ENCODE measurements at places on chromosomes 12 and 14.
A peak's percentile ranks its signal among the peaks of the same experiment; 100 is the strongest.

DNA sequence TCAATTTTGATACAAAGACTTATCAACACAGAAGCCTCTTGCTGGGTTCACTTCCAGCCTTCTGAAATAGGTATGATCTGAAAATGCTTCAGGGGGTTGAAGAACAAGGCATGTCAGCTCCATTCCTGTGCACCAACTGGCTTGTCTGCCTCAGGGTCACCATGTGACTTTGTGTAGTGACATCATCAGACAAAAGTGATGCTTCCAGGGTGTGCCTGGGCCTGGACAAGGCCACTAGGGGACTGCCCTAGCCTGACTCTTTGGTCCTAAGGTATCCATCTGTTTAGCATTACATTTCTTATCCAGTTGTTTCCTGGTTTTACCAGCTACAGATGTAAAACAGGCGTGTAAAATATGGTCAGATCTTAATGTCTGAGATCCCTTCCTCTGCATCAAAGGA, 155.6 kb downstream of the CAND1 start:
- DNase-seq = no peak

DNA sequence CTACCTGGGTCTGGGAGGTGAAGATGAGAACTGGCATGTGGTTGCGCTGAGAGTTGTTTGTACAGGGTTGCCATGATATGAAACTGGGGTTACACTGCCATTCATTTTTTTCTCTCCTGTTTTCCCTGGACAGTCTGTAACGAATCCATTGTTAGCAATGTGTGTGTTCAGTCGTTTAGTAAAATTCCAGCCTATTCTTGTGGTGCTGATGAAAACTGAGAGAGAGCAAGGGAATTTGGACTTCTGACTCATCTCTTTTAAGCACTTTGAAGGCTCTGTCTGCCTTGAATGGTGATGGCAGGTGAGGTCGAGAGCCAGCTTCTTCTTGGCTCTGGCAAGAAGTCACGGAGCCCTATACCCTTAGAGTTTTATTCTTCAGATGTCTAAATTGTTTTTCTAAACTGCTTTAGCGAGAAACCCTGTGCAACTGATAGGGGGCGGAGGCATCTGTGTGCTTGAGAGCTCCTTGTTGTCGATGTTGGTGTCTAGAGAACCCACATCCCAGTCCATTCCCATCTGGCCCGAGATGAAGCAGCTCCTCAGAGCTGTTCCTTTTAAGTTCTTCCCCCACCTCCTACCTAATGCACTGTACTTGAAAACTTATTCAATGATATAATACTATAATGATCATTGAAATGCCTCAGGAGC, 204.4 kb downstream of the TMX1 start:
- no peak for DNase-seq

- DNase-seq = no peak
Observed at GRCh38 chr12:563787-564298, 99.4 kb downstream of the NINJ2 start.

GRCh38 chr12:123113026-123113425, 37.9 kb downstream of the PITPNM2 start:
- DNase-seq = no peak

DNA sequence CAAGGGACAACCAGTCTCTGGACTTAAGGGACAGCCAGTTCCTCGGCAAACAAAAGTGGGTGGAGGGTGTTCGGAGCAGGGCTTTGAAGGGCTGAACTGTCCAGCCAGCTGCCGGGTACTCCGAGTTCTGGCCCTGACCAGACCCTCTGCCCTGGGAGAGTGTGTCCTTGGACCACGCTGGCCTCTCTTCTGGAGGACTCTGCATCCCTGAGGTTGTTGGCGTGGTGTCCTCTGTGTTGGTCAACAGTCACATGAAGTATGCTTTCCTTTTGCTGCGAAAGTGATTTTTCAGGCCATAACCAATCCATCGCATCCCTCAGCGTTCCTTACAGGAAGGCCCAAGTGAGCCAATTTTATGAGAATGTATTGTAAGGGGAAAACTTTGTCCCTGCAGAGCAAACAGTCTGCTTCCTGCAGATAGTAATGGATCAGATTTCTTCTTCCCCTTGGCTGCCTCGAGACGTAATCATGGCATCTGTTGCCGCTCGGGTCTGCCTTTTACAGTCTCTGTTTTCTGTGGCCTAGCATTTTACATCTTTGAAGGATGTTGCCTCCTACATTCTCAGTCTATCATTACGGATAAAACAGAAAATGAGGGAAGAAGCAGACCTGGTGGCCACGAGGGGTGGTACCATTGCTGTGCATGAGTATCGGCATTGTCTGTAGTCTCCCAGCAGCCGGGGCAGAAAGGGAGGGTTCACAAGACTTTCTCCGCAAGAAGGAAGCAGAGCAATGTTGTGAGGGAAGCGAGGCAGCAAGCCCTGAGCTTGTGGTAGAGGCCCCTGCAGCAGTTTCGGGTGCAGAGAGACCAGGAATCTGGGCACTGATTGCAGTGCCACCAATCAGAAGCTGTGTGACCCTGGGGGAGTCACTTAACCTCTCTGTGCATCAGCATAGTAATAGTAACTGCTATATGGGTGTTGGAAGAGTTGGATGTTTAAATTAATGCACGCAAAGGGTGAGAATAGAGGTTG, 47.4 kb downstream of the SMIM41 start:
- DNase-seq = no peak

DNA sequence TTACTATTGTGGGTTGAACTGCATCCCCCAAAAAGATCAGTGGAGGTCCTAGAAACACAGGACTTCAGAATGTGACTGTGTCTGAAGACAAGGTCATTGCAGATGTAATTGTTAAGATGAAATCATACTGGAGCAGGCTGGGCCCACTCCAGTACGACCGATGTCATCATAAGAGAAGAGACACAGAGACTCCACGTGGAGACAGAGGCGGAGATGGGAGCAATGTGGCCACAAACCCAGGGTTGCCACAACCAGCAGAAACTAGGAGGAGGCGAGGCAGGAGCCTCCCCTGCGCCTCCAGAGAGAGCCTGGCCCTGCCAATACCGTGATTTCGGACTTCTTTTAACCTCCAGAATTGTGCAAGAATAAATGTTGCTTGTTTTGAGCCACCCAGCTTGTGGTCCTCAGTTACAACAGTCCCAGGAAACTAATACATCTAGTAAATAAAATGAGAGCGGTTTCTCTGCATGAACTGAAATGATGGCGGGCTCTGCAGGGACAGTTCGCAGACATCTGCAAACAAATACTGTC, 25.7 kb upstream of the FZD10 start:
- DNase-seq = no peak

GRCh38 chr12:6724409-6724797, 557 bp downstream of the COPS7A start:
- peak; percentile 52 for DNase-seq

DNA sequence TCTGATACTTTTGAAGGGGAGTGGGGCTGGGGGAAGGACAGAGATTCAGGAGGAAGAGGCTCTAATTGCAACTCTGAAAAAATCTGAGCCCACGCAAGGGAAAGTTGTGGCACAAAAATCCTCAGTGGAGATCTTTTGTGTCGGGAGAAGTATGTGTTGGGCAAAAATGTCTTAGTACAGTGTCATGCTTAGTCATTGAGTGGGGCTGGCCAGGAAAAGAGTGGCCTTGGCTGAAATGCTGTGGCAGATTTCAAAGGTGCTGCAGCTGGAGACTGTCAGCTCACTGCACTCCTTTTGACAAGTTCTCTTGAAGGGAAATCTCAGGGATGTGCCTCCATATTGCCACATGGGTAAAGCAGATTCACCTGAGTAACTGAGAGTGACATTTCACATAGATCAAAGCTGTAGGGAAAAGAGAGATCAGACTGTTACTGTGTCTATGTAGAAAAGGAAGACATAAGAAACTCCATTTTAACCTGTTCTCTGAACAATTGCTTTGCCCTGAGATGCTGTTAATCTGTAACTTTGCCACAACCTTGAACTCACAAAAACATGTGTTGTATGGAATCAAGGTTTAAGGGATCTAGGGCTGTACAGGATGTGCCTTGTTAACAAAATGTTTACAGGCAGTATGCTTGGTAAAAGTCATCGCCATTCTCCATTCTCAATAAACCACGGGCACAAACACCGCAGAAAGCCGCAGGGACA, 36.0 kb upstream of the GLIPR1 start:
- peak; percentile 80 for DNase-seq

- peak; percentile 88 for DNase-seq
Observed at GRCh38 chr14:100825713-100826331, at the start of gene MEG3. Gene MEG3 (plus strand): TSS chr14:100826118.

DNA sequence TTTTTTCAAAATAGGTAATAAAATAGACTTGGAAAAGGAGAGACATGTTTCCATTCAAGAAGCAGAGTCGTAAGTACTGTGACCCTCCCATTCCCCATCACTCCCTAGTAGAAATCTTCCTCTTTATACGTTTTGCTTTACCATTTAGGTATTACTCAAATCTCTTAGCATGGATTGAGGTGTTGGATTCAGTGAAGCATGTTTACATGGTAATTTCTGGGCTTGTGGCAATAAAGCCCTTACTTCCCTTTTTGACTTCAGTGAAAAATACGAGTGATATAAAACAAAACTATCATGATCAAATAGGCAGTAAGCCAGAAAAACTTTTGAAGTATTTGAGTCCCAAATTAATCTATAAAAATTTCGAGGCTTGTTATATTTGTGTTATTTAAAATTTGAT, 27.4 kb downstream of the RAB21 start:
- no peak for DNase-seq

GRCh38 chr12:26825459-26826016, 7.5 kb downstream of the ITPR2 start:
- DNase-seq = no peak
